ENCODE measurements at places on chromosomes 4 and X.

GRCh38 chr4:182564724-182565369 lies 321.6 kb downstream of the TENM3 start:
- peak; percentile 13 for DNase-seq

- peak; percentile 61 for DNase-seq
Observed at GRCh38 chr4:89829470-89830138, 7.4 kb downstream of the SNCA start.

- no peak for DNase-seq
Observed at GRCh38 chr4:66062921-66063320, 392.6 kb upstream of the EPHA5 start.

DNA sequence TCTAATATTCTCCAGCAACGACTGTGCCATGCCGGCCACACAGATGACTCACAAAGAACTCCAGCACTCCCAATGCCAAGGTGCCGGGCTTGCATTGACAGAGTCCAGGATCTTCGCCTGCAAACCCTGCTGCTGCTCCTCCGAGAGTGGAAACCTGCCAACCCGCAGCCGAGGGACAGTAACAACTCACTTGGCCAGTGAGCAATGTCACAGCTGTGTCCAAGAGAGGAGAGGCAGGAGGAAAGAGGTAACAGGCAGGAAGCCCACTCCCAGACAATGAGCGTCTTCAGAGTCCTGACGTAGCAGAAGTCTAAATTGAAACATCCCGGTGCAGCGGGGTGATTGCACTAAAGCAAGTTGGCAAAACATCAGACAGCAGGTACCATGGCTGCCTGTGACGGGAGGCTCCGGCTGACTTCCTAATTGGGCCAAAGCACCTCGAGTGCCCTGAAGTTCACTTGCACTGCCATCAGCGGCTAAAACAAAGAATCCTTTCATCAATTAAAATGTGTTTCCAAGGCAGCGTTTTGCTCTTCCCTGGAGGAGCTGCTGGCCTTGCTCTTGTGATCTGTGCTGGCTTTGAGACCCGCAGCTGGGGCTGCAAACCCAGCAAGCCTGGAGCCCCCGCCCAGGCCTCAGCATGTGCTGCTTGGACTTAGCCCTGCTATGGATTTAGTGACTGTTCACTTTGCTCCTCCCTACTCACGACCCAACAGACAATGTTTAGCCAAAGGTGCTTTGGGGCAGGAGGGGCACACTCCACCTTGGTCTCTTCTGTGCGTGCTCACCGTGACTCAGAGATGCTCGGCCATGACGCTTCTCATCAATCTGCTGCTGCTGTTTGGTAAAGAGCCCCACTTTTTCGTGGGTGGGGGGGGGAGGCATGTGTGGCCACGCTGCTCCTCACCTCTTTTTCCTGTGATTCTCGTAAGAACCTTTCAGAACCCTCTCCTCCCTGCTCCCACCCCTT lies 36.5 kb downstream of the DCTD start:
- no peak for DNase-seq

DNA sequence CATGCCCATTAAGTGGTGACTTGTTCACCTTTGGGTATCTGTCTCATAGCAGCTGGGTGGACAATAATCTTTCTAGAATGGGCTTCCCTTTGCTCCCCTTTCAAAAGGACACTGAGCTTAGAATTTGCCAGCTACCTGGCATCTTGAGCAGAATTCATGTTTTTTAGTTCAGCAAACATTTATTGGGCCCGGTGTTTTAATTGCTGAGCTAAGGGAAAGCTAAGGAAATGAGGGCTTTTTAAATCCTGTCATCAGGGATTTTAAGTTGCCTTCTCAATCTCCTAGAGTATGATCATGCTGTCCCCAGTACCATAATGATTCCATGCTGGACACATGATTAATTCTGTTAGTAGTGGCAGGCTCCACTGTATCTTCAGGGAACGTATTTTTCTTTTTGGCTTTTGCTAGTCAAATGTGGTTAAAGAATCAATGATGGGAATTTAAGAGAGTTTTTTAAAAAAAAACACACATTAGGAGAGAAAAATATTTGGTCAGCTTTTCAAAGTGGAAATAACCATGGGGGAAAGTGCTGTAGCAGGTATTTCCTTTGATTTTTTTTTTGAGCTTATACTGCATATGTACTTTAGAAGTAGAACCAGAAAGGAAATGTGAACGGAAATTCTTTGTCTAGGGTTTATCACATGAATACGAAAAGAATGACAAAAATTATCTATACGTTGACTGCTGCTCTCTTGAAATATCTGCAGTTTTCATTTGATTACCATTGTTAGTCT lies 208.9 kb downstream of the CLCN4 start:
- DNase-seq = no peak

DNA sequence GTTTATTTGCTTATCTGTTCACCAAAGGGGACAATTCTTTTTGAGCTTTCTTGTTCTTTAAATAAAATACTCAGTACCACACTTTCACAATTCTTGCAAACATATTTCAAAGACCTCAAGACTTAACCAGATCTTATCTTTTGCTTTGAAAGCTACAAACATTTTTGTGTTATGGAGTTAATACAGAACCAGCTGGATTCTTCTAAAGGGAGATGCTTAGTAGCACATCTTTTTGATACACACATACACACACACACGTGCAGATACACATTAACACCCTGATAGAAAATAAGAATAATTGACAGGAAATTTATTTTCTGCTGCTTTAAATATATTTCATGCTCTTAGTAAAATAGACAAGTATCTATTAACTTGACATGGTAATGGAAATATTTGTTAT lies 379.1 kb downstream of the SH2D1A start:
- DNase-seq = no peak

GRCh38 chr4:113872426-113873260 lies 106.8 kb downstream of the ARSJ start:
- DNase-seq = peak; percentile 32

DNA sequence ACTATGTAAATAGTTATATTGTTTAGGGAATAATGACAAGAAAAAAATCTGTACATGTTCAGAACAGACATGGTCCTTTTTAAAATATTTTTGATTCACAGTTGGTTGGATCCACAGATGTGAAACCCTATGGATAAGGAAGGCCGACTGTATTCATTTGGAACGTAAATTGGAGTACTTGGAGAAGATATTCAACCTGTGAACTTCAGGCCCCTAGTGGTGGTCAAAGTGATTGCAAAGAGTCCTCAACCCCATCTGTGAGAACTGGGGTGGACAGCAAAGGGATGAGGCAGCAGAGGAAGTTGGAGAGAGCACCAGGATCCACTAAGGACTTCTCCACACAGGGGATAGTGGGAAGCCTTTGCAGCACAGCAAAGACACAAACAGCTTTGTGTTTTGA lies 6.2 kb upstream of the CXCL13 start:
- peak; percentile 78 for DNase-seq

DNA sequence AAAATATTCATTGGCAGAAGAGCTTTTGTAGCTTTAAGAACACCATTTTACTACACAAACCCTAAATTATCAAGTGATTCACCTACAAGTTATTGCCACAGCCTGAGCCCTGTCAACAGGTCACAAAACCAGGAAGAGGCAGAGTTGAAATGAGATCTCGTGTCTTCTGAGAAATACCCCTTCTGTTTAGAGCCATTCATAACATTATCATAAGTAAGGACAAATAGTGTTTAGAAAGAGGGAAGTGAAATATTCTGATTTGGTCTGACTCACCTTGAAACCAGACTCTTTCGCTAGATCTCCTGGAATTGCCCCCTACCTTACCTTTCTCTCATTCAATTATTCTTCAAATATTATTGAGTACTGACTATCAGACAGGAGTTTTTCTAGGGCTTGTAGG lies 5.9 kb downstream of the ETDB start:
- peak; percentile 42 for DNase-seq

- no peak for DNase-seq
Observed at GRCh38 chr4:138535316-138535715, 293.2 kb upstream of the SLC7A11 start.

- no peak for DNase-seq
Observed at GRCh38 chr4:155609455-155610059, 57.1 kb upstream of the GUCY1A1 start.

- DNase-seq = no peak
Observed at GRCh38 chrX:133630362-133630761, 215.1 kb upstream of the GPC4 start.

GRCh38 chr4:20428436-20429160 lies 176.9 kb downstream of the SLIT2 start:
- peak; percentile 61 for DNase-seq

- no peak for DNase-seq
Observed at GRCh38 chr4:95141361-95141760, 383.6 kb downstream of the BMPR1B start.

DNA sequence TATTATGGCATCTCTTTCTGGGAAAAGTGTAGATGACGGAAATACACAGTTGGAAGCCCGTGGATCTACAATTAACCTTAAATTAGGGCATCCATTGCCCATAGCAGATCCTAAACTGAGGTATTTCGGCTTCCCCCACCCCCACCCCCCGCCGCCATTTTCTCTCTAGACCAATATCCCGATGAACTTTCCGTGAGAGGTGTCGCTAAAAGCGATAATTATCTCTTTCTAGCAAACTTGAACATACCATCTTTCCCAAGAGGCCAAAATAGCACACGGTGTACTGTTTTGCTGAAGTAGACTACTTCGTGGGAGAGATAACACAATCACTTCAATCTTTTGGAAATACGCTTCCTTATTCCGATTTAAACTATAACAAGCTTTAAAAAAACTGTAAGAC lies 554 bp downstream of the KLHL15 start:
- DNase-seq = no peak

DNA sequence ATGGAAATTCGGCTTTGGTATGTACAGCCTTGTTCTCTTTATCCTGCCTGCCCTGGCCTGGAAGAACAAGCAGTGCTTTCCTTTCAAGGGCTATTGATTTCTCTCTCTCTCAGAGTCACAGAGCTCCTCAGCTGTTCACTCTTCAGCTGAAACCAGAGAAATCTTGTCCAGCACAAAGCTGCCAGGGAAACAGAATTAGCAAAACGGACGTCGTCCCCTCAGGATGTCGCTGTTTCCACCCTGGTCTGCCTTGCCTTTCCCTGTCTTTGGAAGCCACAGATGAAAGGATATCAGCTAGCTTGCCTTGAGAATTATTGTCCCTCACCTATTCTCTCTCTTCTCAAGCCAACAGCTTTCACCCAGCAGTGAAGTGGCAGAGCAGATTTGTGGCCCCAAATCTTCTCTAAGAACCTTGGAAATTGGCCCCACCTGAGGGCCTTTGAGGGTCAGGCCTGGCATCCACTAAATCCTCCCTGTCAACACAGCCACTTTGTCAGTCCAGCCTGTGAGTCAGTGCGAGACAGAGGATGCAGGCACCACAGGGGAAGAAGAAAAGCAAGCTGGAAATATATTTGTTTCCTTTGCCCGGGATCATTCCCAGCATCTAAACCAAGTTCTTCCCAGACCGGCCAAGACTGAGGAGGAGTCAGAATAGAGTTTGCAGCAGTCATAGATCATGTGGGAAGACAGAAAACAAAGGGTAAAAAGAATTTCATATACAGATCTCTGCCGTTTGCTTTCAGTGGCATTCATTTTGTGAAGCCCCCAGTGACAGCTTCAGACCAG lies 63.8 kb upstream of the MTM1 start:
- no peak for DNase-seq

DNA sequence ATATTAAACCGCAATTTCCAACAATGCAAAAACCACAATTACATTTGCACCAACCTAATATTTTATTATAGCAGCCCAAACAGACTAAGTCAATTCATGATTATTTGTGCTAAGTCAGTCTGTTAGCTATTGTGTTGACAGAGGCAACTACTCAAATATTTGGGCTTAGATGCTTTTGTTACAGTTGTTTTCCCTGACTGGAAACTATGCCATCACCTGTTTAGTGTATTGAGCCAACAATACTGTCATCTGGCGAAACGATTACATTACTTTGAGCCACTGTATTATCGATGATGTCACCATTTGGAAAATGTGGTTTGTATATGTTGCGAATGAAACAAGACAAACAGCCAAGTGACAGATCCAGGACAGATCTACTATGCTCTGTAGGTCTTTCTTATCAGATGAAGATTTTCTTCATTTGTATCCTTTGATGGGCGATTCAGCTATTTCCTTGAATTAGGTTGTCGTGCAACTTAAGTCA lies 38.7 kb upstream of the INTS6L start:
- DNase-seq = no peak

DNA sequence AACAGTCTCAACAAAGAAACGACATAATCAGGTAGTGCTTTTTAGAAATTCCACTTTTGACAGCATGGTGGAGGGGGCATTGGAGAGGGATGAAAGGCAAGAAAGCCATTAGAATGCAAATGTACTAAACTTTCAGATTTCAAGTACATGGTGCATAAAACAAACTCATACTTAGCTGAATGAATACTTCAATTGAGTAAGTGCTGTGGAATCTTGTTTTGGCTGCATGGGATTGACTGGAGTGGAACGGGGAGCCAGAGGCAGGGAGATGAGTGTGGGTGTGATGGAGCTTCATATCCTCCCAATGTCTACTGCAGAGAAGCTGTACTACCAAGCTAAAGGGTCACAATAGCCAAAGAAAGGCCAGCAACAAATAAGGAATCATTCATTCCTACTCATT lies 52.4 kb downstream of the USP46 start:
- DNase-seq = no peak

- peak; percentile 45 for DNase-seq
Observed at GRCh38 chrX:69138512-69138911, 26.7 kb downstream of the PJA1 start.

- no peak for DNase-seq
Observed at GRCh38 chr4:56082829-56083228, 134.1 kb downstream of the CEP135 start.

All from choroid plexus epithelial cell (primary cell).